NCI-H146 (cell line): ENCODE measurements at places on chromosomes 5 and 9.
A peak's percentile ranks its signal among the peaks of the same experiment; 100 is the strongest.

DNA sequence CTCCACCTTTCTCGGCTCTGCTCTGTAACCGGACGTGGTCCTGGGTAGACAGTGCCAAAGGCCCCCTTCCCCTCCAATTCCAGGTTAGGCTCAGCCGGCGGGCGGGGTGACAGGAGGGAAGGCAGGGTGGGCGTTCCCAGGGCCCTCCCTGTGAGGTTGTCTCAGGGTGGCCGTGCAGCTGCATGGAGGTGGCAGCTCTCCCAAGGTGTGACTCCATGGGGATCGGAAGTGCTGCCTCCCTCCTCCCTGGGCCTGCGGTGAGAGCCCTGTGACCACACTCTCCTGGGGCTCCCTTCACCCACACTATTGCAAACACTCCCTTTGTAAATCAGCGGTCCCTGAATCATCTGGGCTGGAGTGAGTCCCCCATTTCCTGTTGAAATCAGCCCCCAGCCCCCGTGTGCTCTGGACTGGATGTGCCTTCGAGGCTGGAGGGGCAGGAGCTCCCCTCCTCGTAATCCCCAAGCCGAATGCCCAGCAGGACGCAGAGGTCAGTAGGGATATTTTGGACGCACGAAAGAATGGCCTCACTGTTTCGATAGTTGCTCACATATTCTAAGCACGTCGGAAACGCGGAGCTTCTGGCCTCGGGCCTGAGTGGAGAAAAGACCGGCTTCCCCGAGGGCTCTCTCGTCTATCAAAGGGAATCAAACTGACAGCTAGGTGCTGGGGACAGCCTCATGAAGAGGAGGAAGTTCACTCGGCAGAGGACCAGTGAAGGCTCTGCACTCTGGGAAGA lies 107.6 kb upstream of the COL5A1 start:
- DNase-seq, result no peak

DNA sequence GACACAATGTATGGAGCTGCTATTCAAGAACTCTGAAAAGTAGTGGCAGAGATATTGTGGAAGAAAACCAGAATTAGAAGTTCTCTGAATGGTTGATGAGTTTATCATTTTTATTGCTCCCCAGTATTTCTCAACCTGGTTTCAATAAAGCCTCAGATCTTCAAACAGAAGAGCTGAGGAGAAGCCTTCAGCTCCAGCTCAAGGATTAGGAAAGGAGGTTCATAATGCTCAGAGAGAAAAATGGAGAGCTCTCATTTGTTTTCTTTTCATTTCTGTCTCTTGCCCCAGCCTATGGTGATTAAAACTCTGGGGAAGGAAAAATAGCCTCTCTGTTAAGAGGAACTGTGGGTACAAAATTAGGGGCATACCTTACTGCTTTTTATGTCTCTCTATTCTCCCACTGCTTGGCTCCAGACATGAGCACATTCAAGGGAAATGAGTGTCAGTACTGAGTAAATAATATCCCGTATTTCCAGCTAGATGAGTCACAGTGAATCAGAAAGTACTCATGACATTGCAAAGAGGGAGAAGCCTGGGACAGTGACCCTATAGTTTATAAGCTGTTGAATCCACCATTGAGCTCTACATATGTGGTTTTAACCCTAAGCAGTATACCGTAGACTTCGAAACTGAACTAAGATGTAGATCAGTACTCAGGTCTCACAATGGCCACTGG lies 138.1 kb downstream of the EMB start:
- no peak for DNase-seq

DNA sequence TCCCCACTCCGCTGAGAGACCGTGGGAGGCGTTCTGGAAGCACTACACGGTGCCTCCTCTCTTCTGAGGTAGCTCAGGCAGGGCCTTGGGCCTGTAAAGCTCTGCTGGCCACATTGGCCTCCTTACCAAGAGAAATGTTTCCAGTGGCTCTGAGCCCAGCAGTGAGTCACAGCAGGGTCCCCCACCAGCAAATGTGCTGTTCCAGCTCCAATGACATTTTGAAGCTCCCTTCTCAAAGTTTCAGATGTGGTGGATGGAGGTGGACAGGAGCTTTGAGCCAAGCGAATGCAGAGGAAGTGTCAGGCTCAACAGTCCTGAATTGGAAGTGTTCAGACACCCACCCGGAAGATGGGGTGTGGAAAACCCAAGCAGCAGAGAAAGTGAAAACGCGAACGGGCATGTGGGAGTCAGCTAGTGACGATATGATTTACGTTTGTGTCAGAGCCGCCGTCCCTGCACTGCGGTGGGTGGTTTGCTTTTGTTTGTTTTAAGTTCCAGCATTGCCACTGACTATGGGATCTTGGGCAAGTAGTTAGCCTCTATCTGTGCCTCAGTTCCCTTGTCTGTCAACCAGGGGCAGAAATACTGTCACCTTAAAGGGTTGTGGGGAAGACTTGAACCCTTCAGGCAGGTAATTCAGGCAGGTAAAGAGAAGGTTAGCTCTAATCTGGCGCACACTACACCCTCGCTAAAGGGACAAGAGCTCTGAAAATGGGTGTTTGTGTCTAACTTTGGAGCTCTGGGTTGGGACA lies 38.2 kb downstream of the C5orf15 start:
- DNase-seq, result no peak

- DNase-seq, result peak; percentile 30
These were observed 132.0 kb downstream of the CRB2 start for GRCh38 chr9:123487944-123488548.

DNA sequence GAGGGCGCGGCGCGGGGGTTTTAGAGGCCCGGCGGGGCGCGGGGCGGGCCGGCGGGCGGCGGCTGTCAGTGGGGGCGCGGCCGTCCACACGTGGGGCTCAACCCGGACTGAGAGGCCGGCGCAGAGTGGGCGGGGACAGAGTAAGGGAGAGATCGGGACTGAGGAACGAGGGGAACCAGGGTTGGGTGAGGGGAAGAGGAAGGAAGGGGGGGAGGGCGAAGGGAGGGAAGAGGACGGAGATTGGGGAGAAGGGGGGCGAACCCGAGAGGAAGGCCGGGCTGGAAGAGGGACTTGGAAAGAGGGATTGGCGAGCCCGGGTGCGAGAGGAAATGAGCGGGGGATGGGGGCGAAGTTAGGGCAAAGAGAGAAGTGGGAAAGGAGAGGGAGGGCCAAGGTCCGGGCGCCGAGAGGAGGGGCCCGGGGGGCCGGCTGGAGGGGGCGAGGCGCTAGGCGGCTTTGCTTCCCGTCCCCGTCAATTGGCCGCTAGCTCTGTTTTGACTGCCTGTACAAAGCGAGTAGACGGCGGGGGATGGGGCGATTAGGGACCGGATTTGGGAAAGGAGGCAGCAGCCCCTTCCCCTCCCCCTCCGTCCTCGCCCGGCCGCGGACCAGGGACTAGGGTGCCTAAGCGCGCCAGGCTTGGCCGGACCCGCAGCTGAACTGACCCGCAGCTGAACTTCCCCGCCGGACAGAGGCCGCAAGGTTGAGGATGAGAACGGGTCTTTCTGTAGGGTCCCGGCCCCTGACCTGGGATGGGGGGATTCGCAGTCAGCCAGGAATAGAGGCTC lies 399 bp upstream of the FBN2 start:
- peak; percentile 84 for DNase-seq

- no peak for DNase-seq
These were observed 2.3 kb downstream of the GDNF start for GRCh38 chr5:37837414-37838032.

DNA sequence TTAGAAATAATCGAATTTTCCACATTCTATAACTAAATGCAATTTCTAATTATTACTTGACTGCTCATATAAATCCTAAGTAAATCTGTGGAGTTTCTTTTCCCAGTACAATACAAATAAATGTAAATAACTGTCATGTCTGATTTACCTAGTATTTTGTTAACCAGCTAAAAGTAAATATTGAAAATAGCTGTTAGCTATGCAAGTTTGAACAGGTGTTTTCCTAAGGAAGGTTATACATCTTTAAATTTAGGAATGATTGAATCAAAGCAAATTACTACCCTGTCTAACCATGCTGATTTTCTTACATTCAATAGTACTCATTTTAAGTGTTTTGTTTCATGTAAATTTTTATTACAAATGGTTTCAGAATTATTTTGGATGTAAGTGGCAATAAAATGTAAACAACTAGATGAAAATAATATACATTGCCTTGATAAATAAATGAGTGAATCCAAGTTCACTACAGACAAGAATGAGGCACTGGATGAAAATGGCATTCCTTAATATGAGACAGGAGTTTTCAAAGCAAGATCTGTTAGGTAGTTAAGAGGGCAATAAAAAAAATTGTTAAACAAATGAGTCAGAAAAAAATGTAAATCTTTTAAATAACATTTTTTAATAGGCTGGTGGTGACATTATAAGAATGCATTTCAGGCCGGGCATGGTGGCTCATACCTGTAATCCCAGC lies 15.8 kb downstream of the MCIDAS start:
- DNase-seq, result peak; percentile 26
